Esophagus squamous epithelium (tissue), 5 donors: ENCODE measurements at places on chromosomes 13 and 19. TPM values are rescaled to one million over a fixed set of nuclear protein-coding genes. Genes with fewer than 3 reads are reported as not detected.

Gene RASIP1
- total RNA-seq, result 4.0 TPM

Gene P2RY11
- total RNA-seq, result 2.9 TPM

Gene SELENOV
- total RNA-seq, result not detected

DNA sequence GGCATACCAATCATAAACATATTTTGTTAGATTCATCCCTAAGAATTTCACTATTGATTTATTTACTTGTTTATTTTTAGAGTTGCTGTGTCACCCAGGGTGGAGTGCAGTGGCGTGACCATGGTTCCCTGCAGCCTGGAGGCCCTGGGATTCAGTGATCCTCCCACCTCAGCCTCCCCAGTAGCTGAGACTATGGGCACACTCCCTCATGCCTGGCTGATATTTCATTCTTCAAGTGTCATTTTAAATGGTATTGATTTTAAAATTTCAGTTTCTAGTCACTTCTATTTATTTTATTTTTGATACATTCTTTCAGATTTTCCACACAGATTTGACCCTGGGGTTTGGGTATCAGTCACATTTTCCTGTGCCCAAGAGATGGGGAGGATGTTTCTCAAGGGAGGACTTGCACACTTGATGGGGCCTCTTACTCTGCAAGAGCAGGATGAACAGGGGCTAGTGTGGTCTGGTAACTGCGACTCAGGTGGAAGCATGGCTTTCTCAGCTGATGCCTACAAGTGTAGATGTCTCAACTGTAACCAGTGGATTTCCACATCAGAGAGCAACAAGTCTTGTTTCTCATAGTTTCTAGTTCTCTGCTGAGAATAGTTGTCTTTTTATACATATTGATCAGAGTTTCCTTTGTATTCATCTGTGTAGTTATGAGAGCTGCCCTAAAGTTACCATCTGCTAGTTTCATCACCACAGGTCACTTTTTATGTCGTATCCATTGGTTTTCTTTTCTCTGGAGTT, 40.2 kb downstream of the CCNE1 start:
- no peak overlapping the region for H3K4me3 ChIP-seq
- H3K27ac ChIP-seq, result no peak overlapping the region
- H3K36me3 ChIP-seq, result no peaks in the 10 kb centered on the region
- H3K27me3 ChIP-seq, result peaks cover 5% of the 10 kb centered on the region
- no peak for DNase-seq

DNA sequence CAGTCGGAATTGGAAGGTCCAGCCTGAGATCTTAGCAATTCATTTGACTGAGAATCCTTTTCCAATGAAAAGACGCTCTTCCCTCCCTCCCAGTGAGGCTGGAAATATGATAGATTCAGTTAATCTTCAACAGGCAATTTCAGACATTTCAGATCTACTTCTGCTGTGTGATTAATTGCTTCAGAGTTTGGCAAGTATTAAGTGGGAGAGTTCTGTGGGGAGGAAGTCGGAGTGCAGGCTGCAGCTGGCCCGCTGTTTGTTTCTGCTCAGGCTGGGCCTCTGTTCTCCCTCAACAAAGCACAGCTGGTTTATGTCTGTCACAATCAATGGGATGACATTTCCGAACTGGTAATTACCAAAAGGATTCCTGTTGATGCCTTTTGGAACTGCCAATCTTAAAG, 178.2 kb downstream of the NDFIP2 start:
- H3K36me3 ChIP-seq, result no peaks in the 10 kb centered on the region
- no peak for DNase-seq
- peak overlapping the region; percentile 49 for H3K27ac ChIP-seq
- no peak overlapping the region for H3K4me3 ChIP-seq

DNA sequence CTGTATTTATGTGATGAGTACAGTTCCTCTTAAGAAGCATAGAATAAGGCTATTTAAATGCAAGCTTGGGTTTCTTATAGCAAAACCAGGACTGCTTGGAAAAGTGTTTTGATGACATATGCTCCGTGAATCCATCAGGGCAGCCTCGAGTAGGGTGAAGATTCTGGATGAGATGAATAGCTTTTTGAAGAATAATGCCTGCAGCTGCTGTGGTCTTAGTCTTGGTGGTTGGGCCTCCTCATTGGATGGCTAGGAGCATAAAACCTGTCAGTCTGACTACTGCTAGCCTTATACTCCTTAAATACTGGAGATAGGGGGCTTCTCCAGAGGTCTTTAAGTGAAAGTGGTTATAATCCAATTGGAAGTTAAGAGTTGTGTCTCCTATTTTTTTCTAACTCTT, 704.3 kb downstream of the FGF9 start:
- no peak overlapping the region for H3K27ac ChIP-seq
- H3K4me3 ChIP-seq, result no peak overlapping the region
- H3K27me3 ChIP-seq, result no peaks in the 10 kb centered on the region

DNA sequence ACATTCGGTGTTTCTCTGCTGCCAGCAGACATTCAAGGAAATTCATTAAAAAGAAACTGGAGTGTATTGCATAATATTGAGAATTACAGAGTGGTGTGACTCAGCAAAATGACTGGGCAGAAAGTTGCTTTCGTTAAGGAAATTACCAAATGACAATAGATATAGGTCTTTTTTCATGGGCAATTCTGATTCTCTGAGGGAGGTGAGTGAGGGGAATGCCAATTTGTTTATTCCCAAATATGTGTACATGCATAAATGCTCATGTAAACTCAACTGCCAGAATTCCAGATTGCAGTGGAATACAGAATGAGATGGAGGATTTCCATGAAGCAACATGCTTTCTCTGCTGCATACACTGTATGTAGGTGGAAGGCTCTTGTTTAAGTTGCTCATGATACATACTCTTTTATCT, 1730.1 kb downstream of the SLITRK5 start:
- no peaks in the 10 kb centered on the region for H3K27me3 ChIP-seq
- H3K36me3 ChIP-seq, result no peaks in the 10 kb centered on the region
- no peak for DNase-seq
- H3K4me3 ChIP-seq, result no peak overlapping the region
- no peak overlapping the region for H3K27ac ChIP-seq
- H3K4me1 ChIP-seq, result peaks cover 6% of the 10 kb centered on the region
